Nasal cavity respiratory epithelium epithelial cell of viscerocranial mucosa (primary cell): ENCODE measurements at places on chromosomes 6 and 20. TPM values are rescaled to one million over a fixed set of nuclear protein-coding genes. Genes with fewer than 3 reads are reported as not detected.

Gene FABP7
- total RNA-seq = not detected in 2 replicates

Gene HMGCLL1
- 0.07 TPM in 1 of 2 replicates, not detected in the other for total RNA-seq

Gene OR12D3
- total RNA-seq = not detected in 2 replicates

Gene PDSS2
- total RNA-seq = 12.3 and 12.7 TPM in 2 replicates

Gene ARMH2
- total RNA-seq = not detected in 2 replicates
